Effector memory CD8-positive, alpha-beta T cell (primary cell): ENCODE measurements at places on chromosomes 6 and 20.

GRCh38 chr6:13071550-13072345 is 256.6 kb downstream of the TBC1D7 start:
- no peak for DNase-seq

DNA sequence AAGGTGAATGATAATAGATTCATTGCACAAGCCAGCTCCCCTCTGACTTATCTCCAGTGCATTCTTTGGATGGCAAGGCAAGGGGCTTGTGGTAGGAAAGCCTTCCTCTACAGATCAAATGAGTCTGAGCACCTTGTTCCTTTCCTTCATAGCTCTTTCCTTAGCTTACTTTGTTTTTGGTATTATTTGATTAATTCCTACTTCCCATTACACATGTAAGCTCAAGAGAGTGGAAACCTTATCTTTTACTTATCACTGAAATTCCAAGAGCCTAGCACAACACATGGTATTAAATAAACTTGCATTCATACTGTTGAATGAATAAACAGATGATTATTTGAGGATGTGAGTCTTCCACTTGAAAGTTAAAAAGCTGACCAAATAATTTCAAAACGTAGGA is 41.7 kb downstream of the FRK start:
- no peak for DNase-seq

DNA sequence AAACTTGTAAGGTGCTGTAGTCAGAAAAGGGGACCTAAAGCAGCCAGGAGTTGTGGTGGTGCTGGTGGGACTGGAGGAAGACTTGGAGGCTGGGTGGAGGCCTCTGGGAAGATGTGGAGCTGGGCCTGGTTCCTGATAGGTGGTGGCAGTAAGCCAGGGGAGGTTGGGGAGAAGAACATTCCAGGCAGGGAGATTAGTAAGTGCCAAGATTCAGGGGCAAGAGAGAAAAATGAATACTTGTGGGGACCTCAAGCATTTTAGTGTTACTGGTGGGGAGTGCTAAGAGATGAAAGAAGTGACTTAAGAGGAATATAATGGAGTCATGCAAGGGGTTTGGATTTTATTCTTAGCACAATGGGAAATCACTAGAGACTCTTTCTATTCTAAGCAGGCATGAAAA is 79.0 kb upstream of the B3GAT2 start:
- DNase-seq = no peak

GRCh38 chr20:31851240-31851955 is 6.0 kb upstream of the FOXS1 start:
- no peak for DNase-seq

DNA sequence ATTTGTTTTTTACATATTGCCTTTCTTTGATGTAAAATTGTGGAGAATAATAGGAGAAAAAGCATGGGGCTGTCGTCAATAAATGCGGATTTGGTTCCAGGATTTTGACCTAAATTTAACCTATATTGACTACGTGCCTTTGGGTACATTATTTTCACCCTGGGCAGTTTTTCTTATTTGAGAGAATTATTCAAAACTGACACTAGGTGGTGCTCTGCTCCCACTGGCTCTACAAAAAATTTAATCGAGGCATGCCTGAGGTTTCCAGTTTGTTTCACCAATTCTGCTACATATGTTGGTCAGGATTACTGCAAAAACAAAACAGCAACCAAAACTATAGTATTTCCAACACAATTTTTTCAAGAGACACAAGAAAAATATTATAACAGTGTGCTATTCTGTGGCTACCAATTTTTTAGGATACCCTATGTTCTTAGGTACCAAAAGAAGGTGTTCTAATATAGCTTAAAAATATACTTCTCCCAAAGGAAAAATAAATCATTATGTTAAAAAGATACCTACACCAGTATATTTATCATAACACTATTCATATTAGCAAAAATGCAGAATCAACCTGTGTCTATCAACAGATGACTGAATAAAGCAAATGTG is 48.6 kb upstream of the FABP7 start:
- no peak for DNase-seq

DNA sequence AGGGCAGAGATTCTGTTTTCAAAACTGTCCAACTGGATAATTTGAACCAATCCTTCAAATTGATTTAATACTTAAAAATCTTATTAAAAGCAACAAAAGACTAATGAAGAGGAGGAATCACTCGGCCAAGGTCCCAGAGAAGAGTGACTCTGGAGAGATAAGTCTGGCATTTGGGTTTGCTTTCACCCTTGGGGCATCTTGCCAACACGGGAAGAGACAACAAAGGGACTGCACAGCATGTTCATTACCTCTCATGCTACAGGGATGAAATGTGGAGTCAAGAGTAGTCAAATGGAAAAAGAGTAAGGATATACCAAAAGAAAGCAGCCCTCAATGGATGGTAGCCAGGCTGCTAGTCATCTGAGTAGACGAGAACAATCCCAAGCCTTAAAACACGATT is 68.2 kb downstream of the KHDRBS2 start:
- no peak for DNase-seq

DNA sequence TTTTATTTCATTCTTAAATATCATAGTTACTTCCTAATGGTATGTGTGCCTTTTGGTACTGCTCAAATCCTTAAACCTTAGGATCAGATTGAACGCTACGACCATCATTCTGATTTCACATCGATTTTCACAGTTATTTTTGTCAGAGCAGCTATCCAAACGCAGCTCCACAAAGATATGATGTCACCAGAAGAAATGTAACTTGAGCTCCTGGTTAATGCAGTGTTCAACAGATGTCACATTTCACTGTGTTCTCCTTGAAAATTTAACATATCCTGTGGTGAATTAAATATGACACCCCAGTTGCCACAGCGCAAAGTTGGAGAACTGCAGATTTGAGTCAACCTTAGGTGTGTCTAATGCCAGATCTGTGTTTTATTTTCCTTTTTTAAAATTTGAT is 81.4 kb downstream of the CTNNBL1 start:
- DNase-seq = no peak

DNA sequence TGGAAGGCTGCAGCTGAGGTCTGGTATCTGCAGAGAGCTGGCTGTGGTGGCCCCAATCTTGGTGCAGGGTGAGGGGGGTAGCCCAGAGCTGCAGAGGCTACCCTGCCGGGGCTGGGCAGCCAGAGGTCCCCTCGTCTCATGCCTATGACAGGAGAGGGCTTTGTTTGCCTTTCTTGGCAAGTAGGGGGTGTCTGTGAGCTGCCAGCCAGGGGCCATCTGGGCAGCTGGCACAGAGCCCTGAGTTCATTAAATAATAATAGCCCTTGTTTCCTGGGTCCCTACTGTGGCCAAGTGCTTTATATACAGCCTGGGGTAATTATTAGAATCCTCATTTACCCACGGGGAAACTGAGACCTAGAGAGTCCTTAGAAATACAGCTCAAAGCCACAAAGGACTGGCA is 66.6 kb downstream of the EZR start:
- DNase-seq = no peak

- DNase-seq = no peak
Observed at GRCh38 chr6:139655783-139656705, 281.6 kb upstream of the CITED2 start.

- no peak for DNase-seq
Observed at GRCh38 chr20:13298692-13299373, 77.8 kb downstream of the ISM1 start.

- no peak for DNase-seq
Observed at GRCh38 chr6:52647199-52647598, 23.7 kb upstream of the TMEM14A start.

DNA sequence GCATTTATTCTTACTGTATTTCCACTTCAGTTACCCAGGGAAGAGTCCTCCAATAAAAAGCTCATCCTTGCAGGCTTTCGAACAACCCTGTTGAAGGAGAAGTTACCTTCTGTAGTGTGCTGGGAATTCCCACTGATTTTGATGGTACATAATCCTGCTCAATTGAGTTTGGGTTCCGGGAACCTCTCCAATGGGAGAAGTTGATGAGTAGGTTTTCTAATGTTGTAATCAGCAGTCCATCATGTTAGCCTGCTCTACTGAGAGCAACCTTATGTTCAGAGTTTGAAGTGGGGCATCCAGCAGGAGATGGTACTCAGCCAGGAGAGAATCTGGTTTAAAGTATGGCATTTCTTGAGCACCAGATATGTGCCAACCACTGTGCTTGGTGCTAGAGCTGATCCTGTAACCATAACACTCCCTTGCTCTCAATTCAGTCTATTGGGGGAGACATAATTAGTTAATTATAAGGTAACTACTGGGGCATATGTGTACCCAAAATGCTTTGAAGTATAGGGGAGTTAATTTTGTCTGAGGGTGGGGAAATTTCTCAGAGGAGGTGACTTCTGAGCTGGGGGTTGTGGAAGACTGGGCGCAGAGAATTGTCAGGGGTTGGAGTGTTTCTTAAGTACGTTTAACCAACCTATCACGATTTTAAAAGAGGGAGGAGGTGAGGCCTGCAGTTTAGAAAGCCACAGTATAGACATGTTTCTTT is 2.1 kb downstream of the TOP1 start:
- DNase-seq = no peak

- DNase-seq = no peak
Observed at GRCh38 chr6:155162682-155163081, 101.1 kb upstream of the CLDN20 start.

GRCh38 chr20:1877609-1878200 is 17.5 kb upstream of the SIRPA start:
- DNase-seq = no peak

- no peak for DNase-seq
Observed at GRCh38 chr6:134185277-134185676, 132.6 kb downstream of the SGK1 start.

- DNase-seq = no peak
Observed at GRCh38 chr20:63966944-63967322, 2.8 kb downstream of the ZNF512B start.

GRCh38 chr6:93420163-93420795 is 920 bp upstream of the EPHA7 start:
- DNase-seq = no peak

- no peak for DNase-seq
Observed at GRCh38 chr6:75563032-75563431, 38.6 kb upstream of the SENP6 start.

- no peak for DNase-seq
Observed at GRCh38 chr20:50625986-50626677, 65.2 kb downstream of the RIPOR3 start.

DNA sequence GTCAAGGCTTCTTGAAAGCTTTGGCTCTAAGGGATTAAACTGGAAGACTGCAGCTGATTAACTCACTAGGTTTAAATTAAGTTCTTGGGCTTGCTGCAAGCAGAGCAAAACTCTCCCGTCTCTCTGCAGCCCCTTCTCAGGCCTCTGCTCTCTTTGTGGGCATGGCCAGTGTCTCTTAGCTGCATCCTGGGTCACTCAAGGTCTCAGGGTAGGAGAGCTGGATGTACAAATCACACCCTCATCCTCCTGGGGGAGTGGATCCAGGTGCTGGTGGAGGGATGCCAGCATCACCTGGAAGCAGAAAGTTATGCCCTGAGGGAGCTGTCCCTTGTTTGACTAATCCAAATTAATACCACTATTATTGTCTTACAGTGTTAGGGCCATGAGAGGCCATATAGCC is 35.8 kb downstream of the GCM1 start:
- DNase-seq = no peak

GRCh38 chr6:28311139-28311823 is 24.7 kb downstream of the ZSCAN31 start:
- no peak for DNase-seq

- no peak for DNase-seq
Observed at GRCh38 chr6:160030103-160030502, 61.2 kb downstream of the IGF2R start.

DNA sequence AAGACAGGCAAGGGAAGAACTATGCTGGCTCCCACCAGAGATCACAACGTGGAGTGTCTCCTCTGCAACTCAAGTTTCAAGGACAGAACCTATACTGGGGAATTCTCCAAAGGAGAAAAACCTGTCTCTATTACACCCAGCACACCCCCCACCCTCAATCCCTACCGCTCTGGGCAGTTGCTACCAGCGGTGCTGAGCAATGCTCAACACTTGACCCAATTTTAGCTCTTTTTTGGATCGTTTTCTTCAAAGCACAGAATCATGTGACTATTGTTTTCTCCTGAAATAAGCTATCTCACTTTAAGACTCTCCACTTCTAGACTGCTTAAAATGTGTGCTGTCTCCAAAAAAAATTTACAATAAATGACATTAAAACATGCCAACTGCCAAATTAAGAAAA is 23.3 kb downstream of the MAP7 start:
- no peak for DNase-seq

GRCh38 chr6:15331143-15331542 is 85.3 kb downstream of the JARID2 start:
- no peak for DNase-seq
